ENCODE measurements at places on chromosomes 7 and 10.

GRCh38 chr10:118145256-118145655, 98.5 kb upstream of the RAB11FIP2 start:
- no peak for DNase-seq

- DNase-seq: no peak
These were observed 166.0 kb downstream of the FANK1 start for GRCh38 chr10:126062131-126063032.

- DNase-seq: no peak
These were observed 13.1 kb downstream of the INPP5F start for GRCh38 chr10:119738962-119739361.

DNA sequence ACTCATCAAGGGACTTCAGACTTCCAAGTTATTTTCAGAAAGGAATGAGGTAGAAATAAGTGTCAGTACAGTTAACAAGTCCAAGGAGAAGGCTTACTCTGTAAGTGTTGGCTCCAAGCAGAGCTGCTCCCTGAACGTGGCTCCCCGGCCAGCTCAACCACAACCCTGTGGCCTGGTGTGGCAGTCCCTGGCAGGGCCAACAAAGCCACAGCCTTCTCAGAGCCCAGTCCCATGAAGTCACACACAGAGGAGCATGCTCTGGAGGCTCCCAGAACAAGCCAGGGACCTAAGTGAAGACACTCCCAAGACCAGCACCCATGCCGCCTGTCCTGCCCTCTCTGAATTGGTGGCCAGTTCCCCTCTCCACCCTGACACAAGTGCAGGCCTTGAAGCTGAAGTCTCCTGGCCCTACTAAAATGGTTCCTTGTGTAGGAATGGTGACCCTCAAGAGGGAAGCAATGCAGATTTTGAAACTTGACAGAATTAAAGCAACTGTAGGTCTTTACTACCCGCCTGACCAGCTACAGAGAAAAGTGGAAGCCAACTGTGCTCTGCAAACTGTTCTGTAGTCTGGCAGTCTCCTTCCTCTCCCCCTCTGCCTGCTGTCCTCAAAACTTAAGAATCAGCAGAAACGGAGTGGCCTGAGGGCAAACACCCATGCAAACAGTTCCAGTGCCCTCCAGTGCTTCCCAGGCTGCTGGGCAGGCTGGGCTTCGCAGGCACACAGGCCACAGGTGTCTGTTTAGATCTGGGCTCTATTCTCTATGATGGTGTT, 51.1 kb downstream of the NOD1 start:
- DNase-seq: no peak

- no peak for DNase-seq
These were observed 839.0 kb downstream of the LRMDA start for GRCh38 chr10:76270464-76270863.

GRCh38 chr7:1735262-1735661, 65.2 kb downstream of the ELFN1 start:
- no peak for DNase-seq

DNA sequence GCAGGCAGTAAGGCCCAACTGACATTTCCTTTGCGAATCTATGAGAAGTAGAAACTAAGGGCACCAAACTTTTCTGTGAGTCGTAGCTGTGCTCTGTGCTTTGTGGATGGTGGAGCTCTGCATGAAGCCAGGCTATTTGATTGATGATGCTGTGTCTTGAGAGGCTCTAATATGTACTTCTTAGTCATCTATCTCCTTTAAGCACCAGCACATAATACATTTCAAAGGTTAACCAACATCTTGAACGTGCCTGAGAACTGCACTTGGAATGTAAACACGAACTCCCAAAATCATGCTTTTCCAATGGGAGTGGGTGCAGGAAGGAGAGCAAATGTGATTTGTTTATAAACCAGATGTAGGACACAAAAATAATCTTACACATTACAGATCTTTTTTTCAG, 411.6 kb downstream of the PARD3 start:
- no peak for DNase-seq

DNA sequence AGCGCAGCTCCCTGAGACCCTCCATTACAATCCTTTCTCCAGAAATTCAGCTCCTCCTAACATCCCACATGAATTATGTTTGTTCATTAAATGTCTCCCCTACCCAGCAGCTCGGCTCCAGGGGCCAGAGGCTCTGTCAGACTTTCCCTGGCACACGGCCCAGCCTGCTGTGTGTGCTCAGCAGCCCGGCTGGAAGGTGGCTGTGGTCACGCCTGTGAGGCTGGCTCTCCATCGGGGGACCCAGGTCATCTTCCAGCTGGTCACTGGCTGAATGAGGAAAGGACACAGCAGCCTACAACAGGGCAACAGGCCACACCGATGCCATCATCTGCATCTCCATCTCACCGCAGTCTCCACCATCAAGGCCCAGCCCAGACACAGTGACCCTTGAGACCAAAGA, 219.8 kb downstream of the MAD1L1 start:
- DNase-seq: no peak

DNA sequence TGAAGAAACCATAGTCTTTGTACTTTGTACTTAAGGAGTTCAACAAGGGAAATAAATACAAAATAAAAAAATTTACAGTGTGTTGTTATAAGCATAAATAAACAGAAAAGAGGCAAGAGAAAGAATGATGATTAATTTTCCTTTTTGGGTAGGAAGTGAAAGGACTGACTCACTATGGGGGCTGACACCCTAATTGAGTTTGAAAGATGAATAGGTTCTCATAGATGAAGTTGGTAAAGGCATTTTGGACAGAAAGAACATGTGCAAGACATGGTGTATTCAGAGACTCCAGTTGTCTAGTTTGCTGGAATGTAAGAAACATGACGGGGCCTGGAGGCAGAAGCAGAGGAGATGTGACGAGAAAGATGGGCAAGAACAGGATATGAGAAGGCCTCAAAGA, 83.7 kb downstream of the VPS50 start:
- DNase-seq: no peak

- DNase-seq: no peak
These were observed 146.0 kb downstream of the FANK1 start for GRCh38 chr10:126042354-126042753.

DNA sequence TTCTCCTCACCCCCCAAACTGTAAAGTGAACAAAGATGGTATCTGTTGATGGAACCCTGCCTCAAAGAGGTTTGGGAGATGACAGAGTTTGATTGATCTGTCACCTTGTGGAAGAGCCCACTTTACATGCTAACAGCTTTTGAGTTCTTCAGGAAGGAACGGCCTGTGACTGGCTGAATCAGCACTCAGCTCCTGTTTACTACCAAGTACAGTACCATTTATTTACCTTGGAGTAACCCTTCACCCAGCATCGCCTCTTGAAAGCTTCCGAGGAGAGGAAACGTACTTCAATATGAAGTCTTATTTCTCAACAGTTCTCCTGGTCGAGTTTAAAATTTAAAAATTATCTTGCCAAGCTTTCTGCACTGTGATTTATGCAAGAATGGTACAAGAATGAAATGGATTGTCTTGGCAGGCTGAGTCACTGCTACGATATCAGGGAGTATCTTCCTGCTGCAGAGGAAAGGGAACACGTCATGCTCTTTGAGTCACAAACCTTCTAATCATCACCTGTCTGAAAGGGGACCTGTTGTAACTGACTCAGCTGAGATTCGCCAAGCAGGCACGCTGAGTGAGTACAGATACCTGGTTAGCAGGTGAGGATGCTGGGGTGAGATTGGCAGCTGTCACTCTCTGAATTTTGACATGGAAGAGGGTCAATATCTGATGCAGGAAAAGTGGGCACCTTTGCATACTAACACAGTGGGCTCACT, 30.1 kb downstream of the KLF6 start:
- DNase-seq: no peak

DNA sequence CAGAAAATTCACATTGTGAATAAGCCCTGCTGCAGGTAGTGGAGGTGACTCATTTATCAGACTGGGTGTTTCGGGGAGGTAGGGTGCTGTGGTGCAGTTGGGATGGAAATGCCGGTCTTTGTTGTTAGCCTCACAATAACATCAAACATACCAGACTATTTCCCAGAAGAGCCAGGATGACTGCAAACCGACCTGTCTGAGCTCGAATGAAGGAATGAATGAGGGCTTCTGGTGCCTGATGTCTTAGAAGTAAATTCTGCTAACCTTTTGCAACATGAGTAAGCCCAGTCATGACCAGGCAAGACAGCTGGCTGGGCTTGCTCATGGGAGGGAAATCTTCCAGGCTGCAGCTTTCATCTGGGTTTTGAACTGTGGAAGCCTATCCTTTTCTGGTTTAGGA, 2.4 kb upstream of the VDAC2 start:
- no peak for DNase-seq

- DNase-seq: no peak
These were observed 66.1 kb upstream of the JCAD start for GRCh38 chr10:30125496-30125895.

GRCh38 chr7:99042957-99043356, 101.0 kb downstream of the SMURF1 start:
- DNase-seq: no peak

DNA sequence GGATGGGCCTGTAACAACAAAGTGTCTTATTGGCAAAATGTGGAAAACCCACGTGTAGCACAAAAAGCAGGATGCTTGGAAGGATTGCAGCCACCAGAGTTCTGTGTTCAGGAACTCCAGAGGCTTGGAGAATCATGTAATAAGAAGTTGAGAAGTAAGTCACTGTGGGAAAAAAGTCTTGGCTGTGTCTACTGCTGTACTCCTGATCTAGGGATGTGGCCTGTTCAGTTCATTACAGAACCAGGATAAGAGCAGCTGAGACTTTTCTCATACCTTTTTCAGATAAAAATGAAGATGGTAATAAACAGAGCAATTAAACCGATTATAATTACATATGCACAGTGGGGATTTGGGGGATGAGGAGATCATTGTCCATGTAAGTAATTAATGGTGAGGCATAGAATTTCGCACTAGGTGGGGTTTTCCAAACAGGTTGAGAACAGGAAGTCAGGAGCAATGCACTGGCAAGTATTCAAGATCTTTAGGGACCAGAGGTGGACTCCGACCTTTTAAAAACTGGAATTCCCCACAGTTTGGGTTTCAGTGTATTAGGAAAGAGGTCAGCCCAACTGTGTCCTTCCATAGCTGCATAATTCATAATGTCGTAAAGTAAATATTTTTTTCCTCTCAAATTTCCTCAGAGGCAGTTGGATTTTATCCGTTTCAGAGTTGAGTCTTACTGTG, 281.7 kb downstream of the FRMD4A start:
- no peak for DNase-seq

- DNase-seq: no peak
These were observed 12.2 kb upstream of the SLC35B4 start for GRCh38 chr7:134328900-134329299.

- no peak for DNase-seq
These were observed 48.8 kb upstream of the SLC35B4 start for GRCh38 chr7:134365341-134366054.

DNA sequence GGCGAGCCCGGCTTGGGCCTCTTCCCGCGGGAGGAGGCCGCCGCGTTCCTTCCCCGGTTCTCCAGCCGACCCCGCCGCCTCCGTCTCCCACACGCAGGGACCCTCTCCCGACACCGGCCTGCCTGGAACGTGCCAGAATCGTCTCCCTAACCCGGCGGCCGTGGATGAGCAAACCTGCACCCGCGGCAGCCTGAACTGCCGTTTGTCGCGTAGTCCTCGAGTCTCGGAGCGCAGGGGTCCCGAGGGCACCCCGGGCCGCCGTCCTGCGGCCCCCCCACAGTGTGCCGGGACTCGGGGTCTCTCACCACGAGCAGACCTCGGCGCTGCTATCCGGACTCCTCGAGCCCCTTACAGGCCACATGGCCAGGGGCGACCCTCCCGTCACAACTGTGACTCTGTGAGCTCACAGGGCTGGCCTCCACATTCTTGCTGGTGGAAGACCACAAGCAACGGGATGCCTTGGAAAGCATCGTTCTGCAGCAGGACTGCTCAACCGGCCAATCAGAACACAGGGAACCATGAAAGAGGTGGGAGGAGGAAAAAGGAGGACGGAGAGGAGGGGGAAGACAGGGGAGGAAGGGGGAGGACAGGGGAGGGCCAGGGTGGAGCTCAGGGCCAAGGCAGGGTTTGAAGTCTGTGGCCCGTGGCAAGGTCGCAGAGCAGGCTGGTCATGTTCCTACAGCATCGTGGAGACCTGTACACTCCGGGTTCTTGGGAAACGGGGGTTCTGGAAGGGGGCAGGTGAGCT, 276.9 kb downstream of the DNAJB6 start:
- no peak for DNase-seq

GRCh38 chr10:94065787-94066186, 72.1 kb downstream of the PLCE1 start:
- DNase-seq: no peak

DNA sequence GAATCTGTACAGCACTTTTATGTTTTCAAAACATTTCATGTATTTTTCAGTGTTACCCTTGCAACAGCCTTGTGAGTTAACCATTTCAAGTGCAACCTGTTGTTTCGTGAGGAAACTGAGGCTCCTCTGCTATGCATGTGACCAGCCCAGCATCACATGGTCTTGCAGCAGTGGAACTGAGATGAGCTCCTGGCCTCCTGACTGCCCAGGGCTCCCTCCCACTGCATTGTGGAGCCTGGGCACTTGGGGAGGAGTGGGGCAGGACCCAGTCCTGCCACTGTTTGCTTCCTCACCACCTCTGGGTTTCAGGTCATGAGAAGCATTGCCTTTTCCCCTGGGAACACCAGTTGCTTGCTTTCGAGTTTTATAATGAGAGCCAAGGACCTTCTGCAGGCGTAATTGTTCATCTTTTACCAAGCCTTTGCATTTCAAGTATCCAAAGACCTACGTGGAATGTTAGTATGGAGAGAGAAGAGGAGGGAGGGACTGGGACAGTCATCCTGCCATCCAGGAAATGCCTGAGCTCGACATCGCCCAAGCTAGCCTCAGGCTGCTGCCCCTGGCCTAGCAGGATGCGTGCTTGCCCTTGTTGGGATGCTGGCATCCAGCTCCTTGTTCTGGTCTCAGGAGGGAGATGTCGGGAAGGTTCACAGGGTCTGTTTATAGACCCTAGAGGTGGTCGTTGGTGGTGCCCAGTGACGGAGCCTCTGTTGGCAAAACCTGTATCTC, 32.3 kb upstream of the BHLHA15 start:
- DNase-seq: no peak

- no peak for DNase-seq
These were observed 12.7 kb downstream of the RAB19 start for GRCh38 chr7:140416560-140416959.

Measured in activated T-helper 1 cell treated with Interleukin-2 at 50 U/mL for 16 hours (primary cell).